CD4-positive, alpha-beta T cell treated with Interleukin-12 subunit alpha and Interleukin-12 subunit beta, for 1 hour (primary cell): ENCODE measurements at places on chromosomes 7 and 10.
A peak's percentile ranks its signal among the peaks of the same experiment; 100 is the strongest.

DNA sequence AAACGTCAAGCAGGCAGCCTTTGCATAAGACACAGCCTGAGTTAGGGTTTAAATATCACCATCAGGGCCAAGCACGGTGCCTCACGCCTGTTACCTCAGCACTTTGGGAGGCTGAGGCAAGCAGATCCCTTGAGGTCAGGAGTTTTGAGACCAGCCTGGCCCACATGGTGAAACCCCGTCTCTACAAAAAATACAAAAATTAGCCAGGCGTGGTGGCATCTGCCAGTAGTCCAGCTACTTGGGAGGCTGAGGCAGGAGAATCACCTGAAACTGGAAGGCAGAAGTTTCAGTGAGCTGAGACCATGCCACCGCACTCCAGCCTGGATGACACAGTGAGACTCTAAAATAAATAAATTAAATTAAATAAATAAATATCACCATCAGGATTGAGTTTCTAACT, 33.0 kb downstream of the SRPK2 start:
- no peak for DNase-seq

GRCh38 chr10:113939212-113939860, 84.9 kb downstream of the NHLRC2 start:
- DNase-seq, result no peak

GRCh38 chr7:99860281-99861127, 16.3 kb downstream of the OR2AE1 start:
- no peak for DNase-seq

- DNase-seq, result no peak
These were observed 243.6 kb downstream of the PRPF18 start for GRCh38 chr10:13830385-13830784.

- DNase-seq, result no peak
These were observed 6.5 kb downstream of the ANLN start for GRCh38 chr7:36396150-36396549.

- DNase-seq, result no peak
These were observed 30.0 kb downstream of the MAP3K8 start for GRCh38 chr10:30463944-30464451.

DNA sequence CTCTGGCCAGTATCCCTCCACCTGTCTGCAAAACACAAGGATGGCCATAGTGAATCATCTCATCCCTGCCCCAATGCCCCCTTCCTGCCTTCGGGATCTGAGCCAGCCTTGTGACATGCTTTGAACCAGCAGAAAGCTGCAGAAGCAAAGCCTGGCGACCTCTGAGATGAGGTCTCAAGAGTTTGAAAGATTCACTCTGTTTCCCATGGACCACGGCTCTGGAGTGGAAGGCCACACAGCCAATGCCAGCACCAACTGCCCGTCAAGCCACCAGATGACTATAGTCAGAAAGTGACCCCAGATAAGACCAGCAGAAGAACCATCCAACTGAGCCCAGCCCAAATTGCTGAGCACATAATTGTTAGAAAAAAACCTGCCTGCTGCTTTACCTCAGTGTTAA, 193.9 kb upstream of the PPP2R2D start:
- DNase-seq, result no peak

GRCh38 chr10:14623931-14624330, 150.8 kb downstream of the FAM107B start:
- no peak for DNase-seq

DNA sequence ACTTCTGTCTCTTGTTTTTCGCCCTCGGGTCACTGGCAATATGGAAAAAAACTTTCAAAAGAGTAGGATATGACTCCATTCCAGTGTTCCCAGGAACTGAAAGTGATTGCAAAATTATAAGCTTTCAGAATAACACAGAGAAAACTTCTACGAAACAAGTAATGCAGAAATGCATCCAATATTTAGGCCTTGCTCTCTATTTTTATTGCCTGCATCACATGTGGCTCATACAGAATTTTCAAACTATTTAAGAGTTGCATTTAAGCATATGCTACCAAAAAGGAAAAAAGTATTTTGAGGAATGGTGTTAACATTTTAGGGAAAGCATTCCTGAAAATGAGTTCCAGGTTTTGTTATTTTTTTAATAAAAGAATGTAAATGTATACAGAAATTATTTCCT, 228.0 kb downstream of the CACNB2 start:
- no peak for DNase-seq

- no peak for DNase-seq
These were observed 213.2 kb upstream of the CTBP2 start for GRCh38 chr10:125373546-125373945.

DNA sequence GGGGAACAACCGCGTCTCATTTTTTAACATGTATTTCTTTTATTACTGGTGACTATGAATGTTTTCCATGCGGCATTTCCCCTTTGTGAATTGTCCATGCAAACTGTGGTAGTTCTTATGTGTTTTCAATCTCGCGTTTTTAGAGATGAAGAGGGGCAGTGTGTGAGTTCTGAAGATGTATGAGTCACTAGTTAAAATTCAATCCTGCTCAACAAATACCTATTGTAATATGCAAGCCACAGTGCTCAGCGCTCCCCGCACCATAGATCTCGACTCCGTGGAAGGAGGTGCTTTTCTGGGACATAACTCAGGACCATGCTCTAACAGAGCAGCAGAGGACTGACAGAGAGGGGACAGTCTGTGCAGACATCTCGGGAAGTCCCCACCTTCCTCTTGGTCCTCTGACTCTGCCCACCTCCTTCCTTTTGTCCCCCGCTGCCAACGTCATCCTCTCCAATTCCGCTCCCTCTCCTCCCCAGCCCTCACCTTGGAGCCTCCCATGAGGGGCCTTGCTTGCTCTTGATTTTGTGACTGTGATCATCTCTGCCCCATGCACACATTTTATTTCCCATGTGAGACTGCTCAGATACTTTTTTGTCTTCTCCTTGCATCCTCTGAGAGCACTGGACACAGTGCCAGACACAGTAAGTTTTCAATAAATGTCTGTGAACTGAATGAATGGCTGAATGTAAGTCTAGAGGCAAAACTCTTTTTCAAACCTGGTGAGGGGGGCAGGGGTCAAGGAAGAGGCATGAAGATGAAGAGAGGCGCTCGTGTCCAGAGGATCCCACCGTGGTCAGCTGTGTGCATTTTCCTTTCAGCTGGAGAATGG, 42.7 kb upstream of the PLEKHA1 start:
- no peak for DNase-seq

- no peak for DNase-seq
These were observed 166.2 kb downstream of the PKD1L1 start for GRCh38 chr7:47782022-47782421.

DNA sequence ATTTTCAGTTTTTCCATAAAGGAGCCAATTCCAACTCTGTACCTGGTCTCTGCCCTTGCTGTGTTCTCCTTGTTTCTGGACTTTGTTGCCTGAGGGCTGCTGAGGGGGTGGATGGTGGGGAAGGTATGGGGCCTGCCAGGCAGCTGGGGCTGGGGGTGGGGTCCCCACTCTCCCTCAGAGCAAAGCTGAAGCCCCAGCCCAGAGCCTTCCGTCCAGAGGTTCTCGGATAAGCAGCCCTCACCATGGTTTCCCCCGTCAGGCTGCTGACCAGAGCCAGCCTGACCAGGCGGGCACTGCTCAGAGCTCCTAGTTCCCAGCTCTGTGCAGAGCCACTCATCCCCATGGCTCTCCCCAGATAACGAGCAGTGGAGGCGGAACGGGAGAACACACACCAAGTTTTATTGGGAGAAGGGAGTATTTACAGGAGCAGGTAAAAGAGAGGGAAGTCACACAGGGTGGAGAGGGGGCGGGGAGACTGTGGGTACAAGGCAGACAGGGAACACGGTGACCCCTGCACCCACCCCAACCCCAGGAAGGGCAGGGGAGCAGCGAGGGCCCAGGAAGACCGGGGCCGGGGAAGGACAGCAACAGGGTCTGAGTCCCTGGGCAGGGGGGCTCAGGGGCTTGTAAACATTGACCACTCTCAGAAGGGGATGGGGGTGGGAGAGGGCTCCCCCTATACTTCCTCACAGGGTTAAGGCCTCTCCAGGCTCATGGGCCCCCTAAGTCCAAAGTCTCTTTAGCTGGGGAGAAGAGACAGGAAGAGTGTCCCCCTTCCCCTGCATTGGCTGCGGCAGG, 5.8 kb downstream of the GNB2 start:
- DNase-seq, result no peak

DNA sequence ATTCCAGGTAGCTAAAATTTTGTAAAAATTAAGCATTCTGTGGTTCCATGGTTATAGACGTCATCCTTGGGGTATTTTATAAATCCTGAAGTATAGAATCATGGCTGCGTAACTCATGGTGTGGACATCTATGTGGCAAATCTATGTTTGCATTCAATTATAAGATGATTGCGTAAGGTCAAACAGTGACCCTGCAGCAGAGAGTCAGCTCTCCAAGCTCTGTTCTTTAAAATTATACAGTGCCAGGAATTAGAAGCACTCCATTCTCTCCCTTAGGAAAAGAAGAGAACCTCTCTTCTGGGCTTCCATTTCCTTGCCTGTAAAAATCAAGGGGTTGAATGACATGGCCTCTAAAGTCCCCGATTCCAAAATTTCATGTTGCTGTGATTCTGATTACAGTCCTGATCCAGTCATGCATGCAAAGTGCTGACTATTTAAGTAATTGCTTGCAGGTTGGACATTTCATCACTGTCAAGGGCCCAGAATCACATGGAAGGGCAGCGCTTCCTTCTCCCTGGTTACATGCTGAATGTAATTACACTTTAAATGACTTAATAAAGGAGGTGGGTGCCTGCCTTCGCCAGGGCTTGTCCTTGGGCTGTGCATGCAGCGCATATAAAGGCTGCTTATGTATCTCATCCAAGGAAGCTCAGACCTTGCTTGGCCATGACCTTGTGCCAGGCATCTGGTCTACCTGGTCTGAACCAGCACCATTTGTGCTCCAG, 550.7 kb downstream of the TYW1 start:
- no peak for DNase-seq

GRCh38 chr10:102775201-102775934, 31.6 kb downstream of the WBP1L start:
- no peak for DNase-seq

DNA sequence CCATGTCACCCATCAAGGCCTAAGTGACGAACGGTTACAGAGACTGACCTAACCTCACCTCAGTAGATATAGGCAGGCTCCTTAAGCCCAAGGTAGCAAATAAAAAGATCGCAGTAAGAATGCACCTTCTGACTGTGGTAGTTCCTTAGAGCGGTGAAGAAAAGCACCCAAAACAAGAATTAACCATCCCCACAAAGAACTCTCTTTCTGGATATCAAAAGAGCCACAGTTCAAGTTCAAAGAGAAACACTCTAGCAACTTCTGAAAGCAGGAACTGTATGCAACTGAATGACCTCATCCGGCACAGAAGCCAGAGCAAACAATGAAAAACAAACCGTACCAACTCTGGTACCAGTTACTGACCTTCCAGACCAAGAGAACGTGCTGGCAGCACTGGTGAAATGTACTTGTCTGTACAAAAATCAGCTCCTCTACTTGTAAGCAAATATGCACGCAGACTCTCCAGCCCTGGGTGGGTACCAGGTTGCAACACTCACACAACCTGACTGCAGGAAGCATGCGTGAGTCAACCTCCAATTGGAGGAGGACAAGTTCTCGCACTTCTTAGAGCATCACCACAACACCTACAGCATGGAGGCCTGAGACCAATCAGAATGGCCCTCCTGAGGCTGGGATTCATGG, 202.7 kb downstream of the FAM107B start:
- DNase-seq, result peak; percentile 85

DNA sequence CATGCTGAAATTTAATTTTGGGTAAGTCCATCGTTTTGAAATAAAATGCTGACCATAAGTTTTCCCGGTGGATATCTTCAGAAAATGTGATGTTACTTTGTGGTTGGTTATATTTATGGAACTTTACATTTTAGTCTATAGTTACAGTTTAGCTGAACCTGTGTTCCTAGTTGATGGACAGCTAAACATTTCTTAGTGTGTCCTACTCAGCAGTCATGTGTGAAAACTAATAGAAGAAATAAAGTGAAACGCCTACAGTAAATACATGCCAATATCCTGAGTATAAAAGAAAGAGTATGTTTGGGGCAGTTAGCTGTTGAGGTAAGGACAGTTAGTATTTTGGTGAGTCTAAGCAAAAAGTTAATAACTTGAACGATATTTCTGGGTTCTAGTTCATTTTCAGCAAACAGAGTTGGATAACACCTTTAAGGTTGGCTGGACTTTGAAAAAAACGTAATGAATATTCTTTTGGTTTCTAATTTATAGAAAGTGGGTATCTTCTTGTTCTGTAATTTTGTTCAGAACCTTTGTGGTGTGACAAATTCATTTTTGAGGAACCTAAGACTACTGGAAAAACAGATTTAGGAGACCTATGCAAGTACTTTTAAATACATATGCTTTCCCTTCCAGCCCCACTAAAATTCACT, 28.7 kb downstream of the LCOR start:
- no peak for DNase-seq

DNA sequence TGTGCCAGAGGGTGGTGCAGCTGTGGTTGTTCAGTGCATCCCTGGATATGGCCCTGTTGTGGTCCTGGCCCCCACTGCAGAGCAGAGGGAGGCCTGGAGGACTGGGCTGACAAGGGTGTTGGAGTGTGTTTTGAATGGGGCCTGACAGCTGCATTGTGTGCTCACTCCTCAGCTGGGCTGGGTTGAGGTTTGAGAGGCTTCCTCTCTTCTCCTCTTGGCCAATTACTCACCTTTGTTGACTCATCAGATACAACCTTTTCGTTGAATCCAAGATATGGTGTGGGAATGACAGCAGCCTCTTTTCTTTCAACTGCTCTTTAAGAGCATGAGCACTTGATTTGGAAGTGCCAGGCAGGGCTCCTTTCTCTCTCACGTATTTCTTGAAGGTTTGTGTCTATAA, 228.5 kb upstream of the COBL start:
- DNase-seq, result no peak

- DNase-seq, result no peak
These were observed 69.0 kb upstream of the NPVF start for GRCh38 chr7:25297278-25297677.

GRCh38 chr7:1012004-1012715, 29.2 kb downstream of the CYP2W1 start:
- no peak for DNase-seq

- DNase-seq, result no peak
These were observed 20.1 kb downstream of the IFIT3 start for GRCh38 chr10:89347701-89348457.

- no peak for DNase-seq
These were observed 71.0 kb downstream of the PAXIP1 start for GRCh38 chr7:154931906-154932305.

DNA sequence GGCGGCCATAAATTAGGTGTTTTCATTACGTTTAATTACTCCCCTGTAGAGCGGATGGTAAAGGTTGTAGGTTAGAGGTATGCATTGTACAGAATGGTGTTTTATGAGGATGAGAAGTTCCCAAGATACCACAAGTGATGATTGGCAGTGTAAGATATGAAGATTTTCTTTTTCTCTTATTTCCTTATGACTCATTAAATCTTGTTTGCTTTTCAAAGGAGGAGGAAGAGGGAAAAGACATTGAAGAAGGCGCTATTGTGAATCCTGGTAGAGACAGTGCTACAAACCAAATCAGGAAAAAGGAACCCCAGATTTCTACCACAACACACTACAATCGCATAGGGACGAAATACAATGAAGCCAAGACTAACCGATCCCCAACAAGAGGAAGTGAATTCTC, 133.9 kb downstream of the AASS start:
- no peak for DNase-seq

- DNase-seq, result no peak
These were observed 252.5 kb downstream of the PAXIP1 start for GRCh38 chr7:154750353-154750801.

GRCh38 chr7:96614154-96614867, 95.3 kb downstream of the SEM1 start:
- DNase-seq, result no peak

GRCh38 chr7:93544691-93545090, 29.8 kb downstream of the CALCR start:
- DNase-seq, result no peak
